ENCODE measurements at places on chromosomes 12 and 14. TPM values are rescaled to one million over a fixed set of nuclear protein-coding genes. Genes with fewer than 3 reads are reported as not detected.

GRCh38 chr14:84959851-84960520 lies 570.0 kb upstream of the FLRT2 start:
- DNase-seq = no peak

GRCh38 chr12:75587340-75588106 lies 76.1 kb upstream of the KRR1 start:
- no peak for DNase-seq

GRCh38 chr12:50641566-50641965 lies 122.3 kb upstream of the ATF1 start:
- no peak for DNase-seq

GRCh38 chr14:54570631-54571415 lies 3.9 kb downstream of the SAMD4A start:
- DNase-seq = no peak

The RTL1 gene
- total RNA-seq = 0.09 TPM

Data from neural crest cell (in vitro differentiated cells).